ENCODE measurements at places on chromosomes 3 and 15. TPM values are rescaled to one million over a fixed set of nuclear protein-coding genes. Genes with fewer than 3 reads are reported as not detected.
A peak's percentile ranks its signal among the peaks of the same experiment; 100 is the strongest.

Gene ACAN
- polyA plus RNA-seq, result not detected

Gene SAMD7
- polyA plus RNA-seq, result not detected

Gene SHC4
- not detected for polyA plus RNA-seq

Gene ST3GAL6
- 21.0 TPM for polyA plus RNA-seq

DNA sequence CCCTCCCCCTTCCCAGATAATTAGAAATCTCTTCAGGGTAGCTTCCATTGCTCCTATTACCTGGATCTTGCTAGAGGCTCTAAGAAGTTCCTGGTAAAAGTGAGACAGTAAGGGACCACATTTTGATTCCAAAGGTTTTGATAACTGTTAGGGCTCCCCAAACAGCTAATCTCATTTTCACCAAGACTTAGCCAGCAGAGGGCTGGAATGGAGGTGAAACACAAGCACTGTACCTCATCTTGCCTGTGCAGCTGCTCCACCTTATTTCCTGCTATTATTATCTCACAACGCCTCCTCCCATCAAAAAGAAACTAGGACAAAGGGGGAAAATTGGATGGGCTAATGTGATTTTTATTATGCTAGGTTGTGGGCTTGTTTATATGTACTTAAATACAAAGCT lies 7.3 kb downstream of the SETD5 start:
- no peak for DNase-seq

- DNase-seq, result peak; percentile 21
Observed at GRCh38 chr15:56919609-56920366, 1.3 kb downstream of the TCF12 start.

- DNase-seq, result no peak
Observed at GRCh38 chr3:49120096-49120437, 556 bp downstream of the USP19 start.

- no peak for DNase-seq
Observed at GRCh38 chr3:25557694-25558093, 107.0 kb downstream of the TOP2B start.

All from CD14-positive monocyte (primary cell).